A673 (cell line): ENCODE measurements at places on chromosomes 6 and 20. TPM values are rescaled to one million over a fixed set of nuclear protein-coding genes. Genes with fewer than 3 reads are reported as not detected.

- no peak for DNase-seq
These were observed 1.1 kb downstream of the ESR1 start for GRCh38 chr6:151808371-151809241.

The PLCB1 gene
- total RNA-seq, result 6.8 and 10.4 TPM in 2 replicates

The FOXS1 gene
- total RNA-seq, result not detected in 2 replicates

The SLC35F1 gene
- total RNA-seq, result 5.3 and 8.3 TPM in 2 replicates

DNA sequence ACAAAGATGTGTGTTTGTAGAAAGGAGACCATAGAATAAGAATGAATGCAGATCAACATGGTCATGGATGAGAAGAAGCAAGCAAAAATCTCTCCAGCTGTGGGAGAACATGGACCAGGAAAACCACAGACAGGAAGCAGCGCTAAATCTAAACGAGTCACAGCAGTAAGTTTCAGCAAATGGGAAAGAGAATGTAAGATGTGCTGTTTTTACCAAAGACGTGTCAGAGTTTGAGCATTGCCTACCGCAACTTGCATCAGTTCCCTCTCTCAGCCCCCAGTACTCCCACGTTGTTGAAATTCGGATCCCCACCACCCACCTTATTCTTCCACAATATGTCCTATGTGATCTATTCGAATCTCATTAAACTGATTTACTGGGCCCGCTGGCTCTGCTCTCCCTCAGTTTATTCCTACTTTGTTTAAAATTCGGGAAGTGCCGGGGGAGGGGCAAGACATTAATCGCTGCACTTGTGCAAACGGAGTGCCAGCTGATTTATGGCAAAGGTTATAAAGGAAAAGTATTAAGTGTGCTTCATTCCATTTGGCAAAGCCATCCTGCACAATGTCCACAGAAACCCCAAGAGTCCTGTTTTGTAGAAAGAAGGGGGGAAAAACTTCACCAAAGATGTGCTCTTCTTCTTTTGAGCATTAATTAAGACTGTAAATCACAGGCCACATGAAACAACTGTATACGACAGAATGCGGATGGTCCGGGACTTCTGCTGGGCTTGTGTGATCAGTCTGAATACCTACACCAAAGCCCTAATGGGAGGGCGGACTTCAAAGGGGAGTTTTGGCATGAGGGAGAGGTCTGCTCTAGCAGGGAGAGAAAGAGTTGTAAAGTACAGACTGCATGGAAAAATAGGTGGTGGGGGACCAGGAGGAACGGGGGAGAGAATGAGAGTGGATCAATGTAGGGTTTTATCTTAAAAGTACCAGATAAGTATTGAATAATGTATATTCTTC is 59.1 kb upstream of the PRDM1 start:
- DNase-seq, result no peak

The DSN1 gene
- 40.8 and 42.4 TPM in 2 replicates for total RNA-seq
